ENCODE measurements at places on chromosomes 11 and 22.

DNA sequence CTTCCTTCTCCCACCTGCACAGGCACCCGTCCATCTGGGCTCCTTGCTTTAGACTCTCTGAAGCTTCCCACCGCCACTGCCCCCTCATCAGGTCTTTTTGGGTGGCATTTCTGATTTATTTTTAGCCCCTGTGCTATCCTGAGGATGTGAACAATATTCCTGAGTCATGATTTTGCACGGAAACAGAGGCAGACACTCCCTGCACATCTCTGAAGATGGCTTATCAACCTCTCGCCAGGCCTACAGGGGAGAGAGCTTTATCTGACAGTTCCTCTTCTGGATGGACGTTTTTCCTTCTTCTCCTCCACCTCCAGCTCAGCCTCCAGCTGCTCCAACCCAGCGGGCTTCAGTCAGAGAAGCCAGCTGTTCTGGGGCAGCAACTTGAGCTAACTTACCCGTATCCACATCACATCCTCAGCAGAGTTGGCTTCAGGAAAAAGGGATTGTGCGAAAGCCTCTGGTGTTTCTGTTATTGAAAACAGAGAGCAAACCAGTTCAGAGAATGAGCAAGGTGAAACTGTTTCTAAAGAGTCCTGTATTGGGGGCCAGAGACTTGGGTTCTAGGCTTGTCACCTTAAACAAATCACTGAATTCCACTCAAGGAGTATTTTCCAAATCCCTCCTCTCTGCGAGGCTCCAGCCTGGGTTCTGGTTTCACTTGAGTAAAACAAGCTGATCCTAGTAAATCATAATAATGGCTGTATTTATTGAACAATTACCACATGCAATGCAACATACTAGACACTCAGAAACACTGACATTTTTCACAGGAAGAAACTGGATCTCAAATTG, 33.1 kb upstream of the ETS1 start:
- DNase-seq, result no peak

- DNase-seq, result no peak
These were observed 571.8 kb downstream of the OPCML start for GRCh38 chr11:132960273-132961078.

- no peak for DNase-seq
These were observed 79.2 kb downstream of the WNT7B start for GRCh38 chr22:45897736-45898135.

- no peak for DNase-seq
These were observed 264.1 kb downstream of the MN1 start for GRCh38 chr22:27537501-27537900.
